ENCODE measurements at places on chromosomes 5 and 9.

GRCh38 chr5:5381310-5381913, 41.1 kb upstream of the ICE1 start:
- DNase-seq, result no peak

DNA sequence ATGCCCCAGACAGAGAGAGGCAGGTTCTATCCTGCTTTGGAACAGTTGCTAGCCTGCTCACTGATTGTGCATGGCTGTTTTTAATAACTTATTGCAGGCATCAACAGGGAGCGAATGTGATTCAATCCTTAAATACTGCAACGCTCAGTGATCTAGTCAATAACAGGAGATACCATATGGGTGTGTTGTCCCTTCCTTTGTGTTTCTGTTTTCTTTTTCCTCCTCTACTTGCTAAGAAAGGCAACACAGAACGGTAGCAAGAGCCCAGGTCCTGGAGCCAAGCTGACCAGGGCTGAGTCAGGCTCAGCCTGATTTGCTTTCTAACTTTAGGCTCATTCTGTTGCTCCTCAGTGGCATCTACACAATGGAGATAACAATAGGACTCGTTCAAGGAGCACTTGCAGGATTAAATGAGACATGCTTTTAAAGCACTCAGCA, 98.6 kb upstream of the EQTN start:
- peak; percentile 78 for DNase-seq

GRCh38 chr5:146042628-146043279, 62.6 kb downstream of the PLAC8L1 start:
- DNase-seq, result peak; percentile 97

GRCh38 chr5:31645420-31646081, 6.6 kb downstream of the PDZD2 start:
- DNase-seq, result no peak

DNA sequence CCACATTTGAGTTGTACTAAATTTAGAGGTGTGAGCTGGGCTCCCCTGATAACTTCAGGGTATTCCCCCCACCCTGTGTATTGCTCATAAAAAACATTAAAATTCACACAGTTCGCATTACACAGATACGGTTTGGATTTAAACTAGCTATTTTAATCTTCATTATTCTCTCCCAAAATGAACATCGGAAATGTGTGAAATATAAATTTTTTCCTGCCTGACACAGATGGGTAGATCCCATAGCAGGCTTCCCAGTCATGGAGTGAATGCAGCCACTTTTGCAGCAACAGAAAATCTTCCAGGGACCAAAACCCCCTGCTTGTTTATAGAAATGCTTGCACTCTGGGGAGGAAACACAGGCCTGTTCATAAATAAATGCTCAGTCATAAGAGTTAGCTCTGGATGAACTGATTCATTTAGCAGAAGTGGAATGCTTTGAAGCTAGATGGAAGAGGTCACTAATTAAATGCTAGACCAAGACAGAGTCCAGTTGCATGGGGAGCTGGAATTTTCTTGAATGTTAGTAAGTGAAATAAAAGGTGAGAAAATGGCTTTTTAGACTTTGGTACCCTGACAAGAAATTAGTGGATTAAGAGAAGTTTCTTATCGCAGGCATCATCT, 115.6 kb downstream of the PDE8B start:
- no peak for DNase-seq

GRCh38 chr9:108709126-108709525, 146.7 kb downstream of the ACTL7B start:
- DNase-seq, result no peak

DNA sequence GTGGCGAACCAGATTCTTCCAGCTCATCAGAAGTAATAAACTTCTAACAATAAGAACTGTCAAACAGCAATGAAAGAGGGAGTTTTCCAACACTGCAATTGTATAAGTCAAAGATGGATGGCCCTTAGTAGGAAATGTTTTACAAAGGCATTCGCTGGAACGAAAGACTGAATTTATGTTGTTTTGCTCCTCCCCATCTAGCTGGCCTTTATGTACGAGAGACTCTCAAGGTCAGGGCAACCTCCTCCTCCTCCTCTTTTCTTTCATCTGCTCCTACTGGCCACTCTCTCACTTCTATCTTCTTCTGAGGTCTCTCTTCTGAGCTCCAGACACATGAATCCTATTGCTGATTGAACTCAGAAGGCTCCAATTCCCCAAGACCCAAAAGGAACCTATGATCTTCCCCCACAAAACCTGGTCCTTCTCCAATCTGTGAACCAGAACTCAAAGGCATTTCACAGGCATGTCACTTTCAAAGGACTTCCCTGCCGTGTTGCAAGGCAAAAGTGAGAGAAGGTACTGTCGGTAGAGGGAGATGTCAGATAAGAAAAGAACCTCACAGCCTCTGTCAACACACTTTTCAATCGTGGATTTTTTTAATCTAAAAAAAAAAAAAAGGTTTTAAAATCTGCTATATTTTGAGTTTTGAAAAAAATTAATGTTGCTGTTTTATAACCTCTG, 28.5 kb upstream of the PUM3 start:
- DNase-seq, result peak; percentile 8

DNA sequence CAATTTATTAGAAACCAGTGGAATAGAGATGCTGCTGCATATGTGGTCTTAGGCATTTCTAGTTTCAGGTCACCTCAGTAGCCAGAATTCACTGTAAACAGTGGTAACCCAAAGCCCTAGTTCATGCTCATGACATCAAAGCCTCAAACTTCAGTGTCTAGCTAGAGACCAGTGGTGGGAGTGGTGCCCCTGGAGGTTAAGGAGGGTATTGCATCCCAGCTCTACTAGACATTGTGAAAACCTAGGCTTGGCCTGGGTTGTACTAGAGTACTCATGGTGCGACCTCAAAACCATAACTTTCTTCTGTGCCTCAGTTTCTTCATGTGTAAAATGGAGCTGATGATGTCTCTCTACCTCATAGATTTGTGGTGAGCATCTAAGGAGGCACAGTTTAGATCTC, 18.8 kb downstream of the COL5A1 start:
- DNase-seq, result no peak

DNA sequence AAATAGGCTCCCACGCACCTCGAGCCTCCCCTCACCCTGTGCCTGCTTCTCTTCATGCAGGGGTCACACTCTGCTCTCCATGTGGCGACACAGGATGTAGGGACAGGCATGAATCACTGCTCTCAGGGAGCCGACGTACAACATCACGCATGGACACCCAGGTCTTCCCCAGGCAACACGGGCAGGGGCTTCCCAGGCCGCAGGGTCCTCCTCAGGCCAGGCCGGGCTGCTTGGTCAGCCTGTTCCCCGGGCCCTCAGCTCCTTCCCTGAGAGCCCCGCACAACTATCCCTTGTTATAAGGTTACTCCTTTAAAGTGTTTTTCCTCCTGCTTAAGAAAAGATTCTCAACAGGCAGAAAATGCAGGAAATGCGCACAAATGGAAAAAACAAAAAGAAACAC, 1.1 kb downstream of the SLC6A18 start:
- no peak for DNase-seq

DNA sequence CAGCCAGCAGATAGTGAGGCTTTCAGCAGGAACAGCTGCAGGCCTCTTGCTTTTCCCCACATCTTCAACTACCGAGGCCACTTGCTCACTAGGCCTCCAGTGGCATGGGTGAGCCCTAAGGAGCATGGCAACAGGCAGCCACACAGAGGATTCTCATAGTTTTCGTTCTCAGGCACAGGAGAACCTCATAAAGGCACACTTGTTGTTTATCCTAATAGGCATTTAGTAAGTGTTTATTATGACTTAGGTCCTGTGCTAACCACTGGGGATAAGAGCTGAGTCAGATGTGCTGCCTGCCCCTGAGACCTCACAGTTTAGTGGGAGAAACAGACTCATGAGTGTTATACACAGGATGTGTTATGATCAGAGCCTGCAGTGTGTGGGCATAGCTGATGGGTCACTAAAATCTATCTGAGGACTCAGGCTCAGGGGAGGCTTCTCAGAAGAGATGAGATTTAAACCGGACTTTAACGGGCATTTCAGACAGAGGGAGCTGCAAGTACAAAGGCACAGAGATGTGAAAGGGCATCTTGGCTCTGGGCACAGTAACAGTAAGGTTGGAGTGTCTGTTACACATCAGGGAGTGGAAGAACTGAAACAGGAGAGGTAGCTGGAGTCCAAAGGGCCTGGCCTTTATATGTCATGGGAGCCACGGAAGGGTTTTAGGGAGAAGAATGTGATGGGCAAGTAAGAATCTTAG, 21.0 kb upstream of the HEMGN start:
- DNase-seq, result peak; percentile 24

DNA sequence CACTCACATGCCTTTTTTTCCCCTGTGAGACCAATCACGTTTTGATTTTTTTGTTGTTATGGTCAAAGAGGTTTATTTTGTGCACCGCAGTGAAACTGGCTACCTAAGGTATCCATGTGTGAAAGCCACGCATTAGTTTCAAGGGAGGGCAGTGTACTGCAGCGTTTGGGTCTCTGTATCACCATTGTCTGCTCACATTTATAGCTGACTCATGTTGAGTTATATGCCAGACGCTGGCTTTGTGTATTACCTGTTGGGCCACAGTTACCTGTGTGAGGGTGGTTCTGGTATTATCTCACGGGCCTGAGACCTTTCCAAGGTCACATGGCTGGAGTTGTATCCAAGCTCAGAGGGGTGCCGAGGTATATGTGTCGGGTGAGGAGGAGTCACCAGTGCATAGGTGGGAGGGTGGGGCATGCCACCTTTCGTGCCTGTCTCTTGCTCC, 75.8 kb downstream of the ARHGAP26 start:
- no peak for DNase-seq

- peak; percentile 77 for DNase-seq
Observed at GRCh38 chr5:68409259-68409658, 193.7 kb downstream of the PIK3R1 start.

DNA sequence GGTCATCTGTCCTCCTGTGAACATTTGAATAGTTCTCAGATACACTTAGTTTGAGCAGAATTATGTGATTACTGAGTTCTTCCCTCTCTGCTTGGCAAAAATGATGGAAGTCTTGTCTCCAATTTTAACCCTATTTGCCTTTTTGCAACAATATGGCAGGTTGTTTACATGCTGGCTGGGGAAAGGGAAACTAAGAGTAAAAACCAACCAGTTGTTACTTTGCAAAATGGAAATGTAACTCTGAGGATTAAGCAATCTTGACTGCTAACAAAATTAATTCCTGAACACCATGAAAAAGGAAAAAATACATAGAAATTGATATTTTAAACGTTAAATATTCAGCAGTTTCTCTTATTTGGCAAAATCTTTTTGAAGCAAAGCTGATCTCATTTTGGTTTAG, 11.1 kb downstream of the SIT1 start:
- no peak for DNase-seq

DNA sequence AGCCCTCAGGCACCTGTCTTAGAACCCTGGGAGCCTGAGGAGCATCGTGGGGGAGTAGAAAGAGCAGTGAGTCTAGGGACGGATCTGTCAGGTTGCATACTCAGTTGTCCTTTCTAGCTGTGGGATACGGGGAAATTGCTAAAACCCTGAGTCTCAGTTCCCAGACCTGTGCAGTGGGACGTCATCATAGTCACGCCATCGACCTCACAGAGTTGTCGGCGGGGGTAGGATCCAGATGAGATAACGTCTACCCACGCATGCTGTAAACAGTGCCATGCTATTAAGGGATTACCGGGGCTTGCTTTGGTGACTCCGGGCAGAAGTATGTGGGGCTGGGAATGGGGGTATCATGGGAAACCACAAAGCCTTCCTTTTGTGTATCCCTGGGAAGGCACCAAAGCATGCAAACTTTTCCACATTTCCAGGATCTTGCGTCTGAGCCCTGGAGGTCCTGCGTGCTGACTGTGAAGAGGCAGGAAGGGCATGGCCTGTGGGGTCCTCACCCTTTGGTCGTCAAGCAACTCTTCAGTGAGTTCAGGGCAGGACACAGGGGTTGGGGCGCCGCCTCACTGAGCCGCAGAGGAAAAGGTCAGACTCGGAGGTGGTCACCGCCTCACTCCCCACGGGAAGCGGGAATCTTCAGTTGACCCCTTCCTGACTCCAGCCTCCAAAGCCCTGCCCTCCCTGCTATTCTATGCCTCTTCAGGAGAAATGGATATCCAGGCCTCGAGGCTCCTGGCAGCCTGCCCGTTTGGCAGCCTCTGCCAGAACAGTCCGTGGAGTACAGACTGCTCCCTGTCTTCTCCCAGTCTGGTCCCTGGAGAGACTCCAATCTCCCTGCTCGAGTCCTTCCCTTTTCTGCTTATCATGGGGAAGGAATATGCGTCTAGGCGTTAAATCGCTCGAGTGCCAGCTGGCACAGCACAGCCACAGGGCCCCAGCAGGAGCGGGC, 186.8 kb upstream of the KLF9 start:
- DNase-seq, result peak; percentile 70

- DNase-seq, result no peak
Observed at GRCh38 chr9:88378317-88378716, 9.9 kb upstream of the SPIN1 start.

- DNase-seq, result peak; percentile 98
Observed at GRCh38 chr5:73826301-73827105, 200.5 kb downstream of the ARHGEF28 start.

Data from mammary epithelial cell (primary cell).